ENCODE measurements at places on chromosomes 2 and 18.

DNA sequence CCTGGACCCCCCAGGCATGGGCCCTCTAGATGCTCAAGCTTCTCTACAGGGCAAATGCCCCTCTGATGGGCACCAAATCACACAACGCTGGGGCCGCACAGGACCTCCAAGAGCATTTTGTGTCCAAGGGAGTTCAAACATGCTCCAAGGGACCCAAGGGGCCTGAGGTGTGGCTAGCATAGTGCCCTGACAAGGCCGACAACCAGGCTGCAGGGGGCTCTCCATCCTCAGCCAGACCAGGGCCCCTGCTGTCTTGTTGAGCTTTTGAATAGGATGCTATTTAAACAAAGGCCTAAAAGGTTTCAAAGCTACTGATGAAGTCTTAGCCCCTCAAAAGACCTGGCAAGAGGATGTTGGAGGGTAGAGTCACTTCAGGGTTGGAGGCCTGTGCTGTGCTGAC lies 33.1 kb downstream of the EN1 start:
- no peak for DNase-seq

DNA sequence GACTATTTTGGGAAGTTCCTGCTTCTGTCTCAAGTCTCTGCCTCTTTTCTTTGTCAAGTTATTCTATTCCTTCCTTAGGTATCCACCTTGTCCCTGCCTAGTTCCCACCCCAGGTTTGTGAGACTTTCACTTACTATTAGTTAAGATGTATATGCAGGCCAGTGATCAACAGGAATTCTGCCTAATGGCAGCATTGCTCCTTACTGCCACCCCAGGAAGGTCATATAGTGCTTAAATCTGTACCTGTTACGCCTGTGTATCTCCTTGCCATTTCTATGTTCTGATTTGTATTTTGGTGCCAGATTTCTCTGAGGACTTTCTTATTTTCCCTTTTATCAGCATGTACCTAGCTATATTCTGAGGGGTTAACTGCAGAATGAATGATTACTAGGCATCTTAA lies 746.0 kb upstream of the TMEFF2 start:
- DNase-seq: no peak

GRCh38 chr2:24315669-24316068 lies 44.7 kb downstream of the ITSN2 start:
- no peak for DNase-seq

- DNase-seq: no peak
Measured at GRCh38 chr2:233219848-233220247, 31.6 kb upstream of the ATG16L1 start.

GRCh38 chr2:109218087-109218791 lies 89.2 kb downstream of the SH3RF3 start:
- no peak for DNase-seq

DNA sequence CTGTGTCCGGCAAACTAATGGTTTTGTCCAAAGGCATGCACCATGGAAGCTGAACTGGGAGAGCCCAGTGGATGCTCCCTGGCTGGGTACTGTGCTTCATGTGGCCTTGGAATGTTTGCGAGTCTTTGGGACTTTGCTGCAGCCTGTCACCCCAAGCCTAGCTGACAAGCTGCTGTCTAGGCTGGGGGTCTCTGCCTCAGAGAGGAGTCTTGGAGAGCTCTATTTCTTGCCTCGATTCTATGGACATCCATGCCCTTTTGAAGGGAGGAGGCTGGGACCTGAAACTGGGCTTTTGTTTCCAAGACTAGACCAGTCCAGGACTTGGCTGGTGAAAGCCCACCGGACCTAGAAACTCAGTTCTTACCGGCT lies 1.7 kb downstream of the MARS2 start:
- DNase-seq: no peak

DNA sequence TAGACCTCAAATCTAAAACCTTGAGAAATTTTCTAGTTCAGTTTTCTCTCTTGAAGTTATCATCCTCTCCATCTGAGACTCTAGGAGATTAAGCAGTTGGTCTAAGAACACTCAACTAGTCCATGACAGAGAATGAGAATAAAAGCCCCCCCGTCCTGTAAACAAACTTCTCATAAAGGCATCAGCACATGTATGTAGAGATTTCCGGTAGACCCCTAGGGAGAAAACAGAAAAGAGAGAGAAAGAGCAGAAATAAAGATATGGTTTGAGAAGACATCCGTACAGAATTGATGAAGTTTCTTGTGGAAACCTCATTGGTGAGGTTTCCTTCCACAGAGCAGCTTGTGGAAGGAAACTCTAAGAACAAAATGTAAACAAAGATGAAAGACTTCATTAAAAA lies 3.2 kb upstream of the GPR155 start:
- no peak for DNase-seq

GRCh38 chr2:182228741-182229140 lies 198.1 kb downstream of the PDE1A start:
- no peak for DNase-seq

GRCh38 chr2:157419031-157419575 lies 24.8 kb downstream of the CYTIP start:
- DNase-seq: no peak

- DNase-seq: no peak
Measured at GRCh38 chr2:185978634-185979407, 240.2 kb downstream of the FSIP2 start.

DNA sequence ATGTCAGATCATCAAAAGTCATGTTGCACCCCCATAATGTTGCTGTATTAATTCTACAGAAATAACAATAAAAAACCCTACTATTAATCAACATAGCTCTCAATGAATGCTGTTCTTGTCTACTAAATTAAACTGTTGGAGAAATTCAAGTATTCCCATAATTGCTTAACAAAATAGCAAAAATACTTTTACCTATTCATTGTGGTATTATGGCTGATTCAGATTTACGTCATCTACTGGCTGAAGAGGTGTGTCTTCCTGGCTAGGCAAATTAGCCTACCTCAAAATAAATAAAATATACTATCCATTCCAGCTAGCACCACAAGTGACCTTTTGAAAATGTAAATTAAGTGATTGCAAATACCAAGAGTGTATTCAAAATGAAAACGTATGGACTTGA lies 249.4 kb downstream of the MEIS1 start:
- DNase-seq: no peak

GRCh38 chr2:19140463-19141208 lies 217.8 kb downstream of the OSR1 start:
- no peak for DNase-seq
